Glomerular endothelial cell (primary cell): ENCODE measurements at places on chromosomes 7 and 10. TPM values are rescaled to one million over a fixed set of nuclear protein-coding genes. Genes with fewer than 3 reads are reported as not detected.

Gene NEBL
- 0.44 and 0.47 TPM in 2 replicates for total RNA-seq

Gene AMZ1
- total RNA-seq: 0.05 and 0.47 TPM in 2 replicates

Gene HOXA7
- 12.5 and 17.7 TPM in 2 replicates for total RNA-seq

Gene TYW1B
- total RNA-seq: 0.19 and 1.3 TPM in 2 replicates

Gene CPN1
- not detected in 2 replicates for total RNA-seq

DNA sequence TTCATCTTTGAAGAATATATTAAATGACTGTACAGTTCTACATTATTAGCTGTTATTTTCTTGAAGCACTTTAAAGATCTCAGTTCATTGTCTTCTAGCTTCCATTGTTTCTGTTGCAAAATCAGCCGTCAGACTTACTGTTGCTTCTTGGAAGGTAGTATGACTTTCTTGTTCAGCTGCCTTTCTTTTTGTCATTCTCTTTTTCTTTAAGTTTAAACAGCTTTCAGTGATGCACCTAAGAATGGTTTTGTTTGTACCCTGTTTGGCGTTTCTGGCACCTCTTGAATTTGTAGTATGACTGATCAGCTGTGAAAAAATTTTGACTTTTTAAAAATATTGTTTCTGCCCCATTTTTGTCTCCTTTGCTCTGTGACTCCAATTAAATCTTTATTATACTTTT, 9.3 kb downstream of the MKLN1 start:
- no peak for DNase-seq

DNA sequence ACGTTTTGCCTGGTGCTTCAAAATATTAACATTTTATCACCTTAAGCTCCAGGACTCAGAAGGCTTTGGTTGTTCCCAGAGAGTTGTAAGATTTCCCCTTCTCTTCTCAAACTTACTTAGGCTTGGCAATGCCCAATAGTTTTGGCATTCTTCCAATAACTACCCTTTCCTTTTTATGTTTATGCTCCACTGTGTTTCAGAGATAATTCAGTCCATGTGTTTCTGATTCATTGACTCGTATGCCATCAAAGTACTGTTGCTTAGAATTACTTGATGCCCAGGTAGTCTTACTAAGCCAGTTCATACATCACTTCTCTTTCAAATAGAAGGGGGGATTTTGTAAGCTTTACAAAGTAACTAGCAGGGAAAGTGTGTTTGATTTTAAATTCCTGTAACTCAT, 66.6 kb downstream of the AGMO start:
- DNase-seq: no peak

- DNase-seq: no peak
Measured at GRCh38 chr7:66261941-66262340, 56.8 kb downstream of the TPST1 start.

- DNase-seq: no peak
Measured at GRCh38 chr10:95245425-95246055, 45.3 kb downstream of the PDLIM1 start.

DNA sequence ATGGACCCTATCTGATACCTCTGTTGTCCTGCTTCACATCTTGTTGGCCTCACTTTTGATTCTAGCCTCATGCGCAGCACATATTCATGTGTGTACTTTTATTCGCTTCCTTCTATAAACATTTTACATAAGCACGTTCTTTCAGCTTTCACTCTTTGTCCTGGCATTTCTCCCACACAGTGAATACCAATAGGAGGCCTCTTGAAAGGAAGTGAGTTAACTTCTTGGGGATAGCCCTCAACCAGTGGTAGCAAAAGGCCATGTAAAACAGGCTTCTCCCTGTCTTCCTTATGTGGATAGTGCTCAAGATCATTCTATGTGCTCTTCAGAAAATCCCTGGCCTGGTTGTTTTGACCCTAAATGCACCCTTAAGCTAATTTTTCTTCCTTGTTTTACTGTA, 633.9 kb upstream of the MBL2 start:
- DNase-seq: no peak
